ENCODE measurements at places on chromosomes 16 and 17.

GRCh38 chr16:66662445-66663194, 33.9 kb downstream of the CMTM4 start:
- no peak for DNase-seq

GRCh38 chr16:82783933-82784572, 157.3 kb downstream of the CDH13 start:
- no peak for DNase-seq

- no peak for DNase-seq
Observed at GRCh38 chr17:70217571-70217970, 48.2 kb downstream of the KCNJ2 start.

- DNase-seq: no peak
Observed at GRCh38 chr17:6498356-6498755, 54.1 kb downstream of the PIMREG start.

All from right forelimb (tissue), 1 donor.